ENCODE measurements at places on chromosomes 11 and 22.

- DNase-seq = no peak
Observed at GRCh38 chr11:27487706-27488105, 15.1 kb upstream of the LGR4 start.

DNA sequence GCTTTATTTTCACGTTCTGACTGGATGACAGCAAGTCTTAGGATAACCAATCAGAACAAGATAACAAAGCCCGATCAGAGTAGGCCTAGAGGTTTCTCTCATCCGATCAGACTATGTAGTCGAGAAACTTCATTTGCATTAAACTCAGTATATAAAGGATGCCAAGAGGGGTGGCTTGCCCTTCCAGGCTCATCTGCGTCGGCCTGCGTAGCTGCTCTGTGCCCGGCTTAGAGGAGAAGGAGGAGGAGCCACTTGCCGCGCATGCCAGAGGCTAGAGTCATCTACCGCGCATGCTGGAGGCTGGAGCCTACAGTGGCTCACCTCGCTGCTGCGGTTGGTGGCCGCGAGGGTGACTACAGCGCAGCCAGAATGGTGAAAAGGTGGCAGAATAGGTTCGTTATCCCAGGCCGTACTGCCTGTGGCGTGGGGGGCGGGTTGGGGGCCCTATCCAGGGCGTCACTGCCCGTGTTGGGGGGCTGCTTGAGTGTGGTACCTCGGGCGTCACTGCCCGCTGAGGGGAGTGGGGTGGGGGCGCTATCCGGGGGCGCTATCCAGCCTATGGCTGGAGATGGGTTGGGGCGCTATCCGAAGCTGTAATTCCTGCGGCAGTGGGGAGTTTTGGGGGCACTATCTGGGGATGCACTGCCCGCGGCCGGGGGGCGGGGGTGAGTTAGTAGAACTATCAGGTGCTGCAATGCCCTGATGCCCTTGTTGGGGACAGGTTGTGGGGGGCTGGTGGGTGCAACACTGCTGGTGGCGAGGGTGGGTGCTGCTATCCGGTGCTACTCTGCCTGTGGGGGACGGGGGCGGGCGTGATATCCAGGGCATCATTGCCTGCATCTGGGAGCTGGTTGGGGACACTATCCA is at the start of gene RFPL2:
TSS of gene RFPL2 (minus strand) at position 218 of the 867 bp plus-strand sequence. CDS start 2,622 bp downstream, outside the sequence.
- no peak for DNase-seq

- no peak for DNase-seq
Observed at GRCh38 chr11:78259777-78260487, 71.2 kb downstream of the USP35 start.

GRCh38 chr11:114027391-114027790 is 32.1 kb upstream of the ZBTB16 start:
- no peak for DNase-seq

DNA sequence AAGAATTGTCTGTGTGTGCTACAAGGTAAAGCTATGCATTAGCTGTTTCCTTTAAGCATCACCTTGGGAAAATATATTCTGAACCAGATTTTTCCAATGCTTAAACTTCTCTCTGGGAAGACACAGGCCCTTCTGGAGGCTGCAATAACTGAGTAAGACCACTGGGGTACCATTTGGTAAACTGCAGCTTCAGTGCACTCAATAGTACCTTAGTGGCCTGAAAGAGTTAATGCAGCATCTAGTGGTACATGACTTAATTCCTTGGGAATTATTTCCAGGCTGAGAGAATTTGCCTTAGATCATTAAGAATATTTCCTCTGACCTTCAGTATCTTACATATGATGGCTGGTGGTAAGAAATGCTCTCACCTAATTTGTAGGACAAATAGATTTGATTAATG is 727.4 kb downstream of the DLG2 start:
- DNase-seq = no peak

DNA sequence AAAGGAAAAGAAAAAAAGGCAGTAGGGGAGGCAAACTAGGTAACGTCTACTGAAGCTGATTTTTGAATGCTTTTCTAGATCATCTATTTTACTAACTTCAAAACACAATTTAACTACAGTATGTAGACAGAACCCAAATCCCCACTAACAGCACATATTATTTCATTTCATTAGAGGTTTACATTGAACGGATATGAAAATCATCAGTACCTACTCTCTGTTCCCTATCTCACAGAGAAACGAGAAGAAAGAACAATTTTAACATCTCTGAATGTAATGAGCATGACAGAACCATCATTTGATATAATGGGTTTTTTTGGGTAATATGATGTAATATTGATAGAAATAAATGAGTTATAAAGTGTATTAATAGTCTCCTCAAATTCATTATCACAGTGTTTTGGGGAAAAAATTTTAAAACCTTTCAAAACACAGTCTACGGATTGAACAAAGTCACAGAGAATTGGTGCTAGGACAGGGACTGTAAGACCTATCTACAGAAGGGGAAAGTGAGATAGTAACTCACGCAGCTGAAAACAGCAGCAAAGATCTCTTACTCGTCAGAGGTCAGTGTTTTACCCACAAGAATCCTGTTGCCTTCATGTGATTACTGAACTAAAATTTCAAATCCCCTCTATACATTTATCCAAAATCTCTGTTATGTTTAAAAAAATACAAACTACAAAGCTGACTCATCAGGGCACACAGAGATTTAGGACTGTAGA is 77.3 kb downstream of the ZBTB44 start:
- no peak for DNase-seq

GRCh38 chr22:45934659-45935341 is 42.2 kb downstream of the WNT7B start:
- no peak for DNase-seq

- no peak for DNase-seq
Observed at GRCh38 chr11:58641803-58642581, 19.5 kb downstream of the CNTF start.

DNA sequence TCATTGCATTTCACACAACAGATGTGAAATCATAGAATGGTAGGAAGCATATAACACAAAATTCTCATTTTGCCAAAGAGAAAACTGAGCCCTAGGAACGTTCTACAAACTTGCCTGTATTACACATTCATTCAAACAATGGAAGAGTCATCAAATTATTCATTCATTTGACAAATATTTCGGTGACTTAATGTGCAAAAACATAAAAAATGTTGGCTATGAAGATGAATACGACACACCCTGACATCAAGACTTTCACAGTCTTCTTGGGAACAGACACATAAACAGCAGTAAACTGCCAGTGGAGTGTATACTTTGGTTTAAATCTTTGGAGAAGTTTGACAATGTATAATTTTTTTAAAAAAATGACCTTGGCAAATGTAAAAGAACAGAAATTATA is 20.4 kb upstream of the C11orf87 start:
- DNase-seq = no peak

DNA sequence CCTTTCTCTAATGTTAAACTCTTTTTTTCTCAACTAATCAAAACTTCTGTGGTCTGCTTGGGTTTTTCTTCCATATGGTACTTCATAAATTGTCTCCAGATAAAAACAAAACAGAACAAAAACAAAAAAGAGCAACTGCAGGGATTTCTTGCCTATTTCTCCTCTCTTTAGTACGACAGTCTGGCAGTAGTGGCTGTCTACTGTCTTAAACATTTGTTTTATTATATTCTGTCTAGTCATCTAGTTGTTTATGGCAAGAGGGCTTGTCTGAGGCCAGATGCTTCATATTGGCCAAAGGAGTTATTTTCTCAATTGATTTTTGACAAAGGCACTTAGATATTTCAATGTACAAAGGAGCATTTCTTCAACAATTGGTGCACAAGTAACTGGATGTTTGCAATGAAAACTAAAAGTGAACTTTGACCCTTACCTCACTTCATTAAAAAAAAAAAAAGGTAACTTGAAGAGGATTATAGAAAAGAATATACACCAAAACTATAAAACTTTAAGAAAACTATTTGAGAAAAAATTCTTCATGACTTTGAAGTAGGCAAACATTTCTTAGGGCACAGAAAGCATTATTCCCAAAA is 404.2 kb downstream of the LUZP2 start:
- DNase-seq = no peak

DNA sequence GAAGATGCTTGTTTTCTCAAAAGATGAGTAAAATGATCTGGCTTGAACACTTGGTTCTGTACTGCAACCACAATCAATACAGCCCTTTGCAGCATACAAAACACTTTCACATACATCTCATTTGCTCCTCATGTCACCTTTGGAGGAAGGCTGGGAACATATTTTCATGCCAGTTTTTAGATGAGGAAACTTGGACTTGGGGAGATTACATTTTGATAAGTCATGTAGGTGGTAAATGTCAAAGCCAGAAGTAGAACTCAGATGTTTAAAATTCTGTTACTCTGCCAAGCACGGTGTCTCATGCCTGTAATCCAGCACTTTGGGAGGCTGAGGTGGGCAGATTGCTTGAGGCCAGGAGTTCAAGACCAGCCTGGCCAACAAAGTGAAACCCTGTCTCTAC is 121.8 kb downstream of the MICAL2 start:
- DNase-seq = no peak

DNA sequence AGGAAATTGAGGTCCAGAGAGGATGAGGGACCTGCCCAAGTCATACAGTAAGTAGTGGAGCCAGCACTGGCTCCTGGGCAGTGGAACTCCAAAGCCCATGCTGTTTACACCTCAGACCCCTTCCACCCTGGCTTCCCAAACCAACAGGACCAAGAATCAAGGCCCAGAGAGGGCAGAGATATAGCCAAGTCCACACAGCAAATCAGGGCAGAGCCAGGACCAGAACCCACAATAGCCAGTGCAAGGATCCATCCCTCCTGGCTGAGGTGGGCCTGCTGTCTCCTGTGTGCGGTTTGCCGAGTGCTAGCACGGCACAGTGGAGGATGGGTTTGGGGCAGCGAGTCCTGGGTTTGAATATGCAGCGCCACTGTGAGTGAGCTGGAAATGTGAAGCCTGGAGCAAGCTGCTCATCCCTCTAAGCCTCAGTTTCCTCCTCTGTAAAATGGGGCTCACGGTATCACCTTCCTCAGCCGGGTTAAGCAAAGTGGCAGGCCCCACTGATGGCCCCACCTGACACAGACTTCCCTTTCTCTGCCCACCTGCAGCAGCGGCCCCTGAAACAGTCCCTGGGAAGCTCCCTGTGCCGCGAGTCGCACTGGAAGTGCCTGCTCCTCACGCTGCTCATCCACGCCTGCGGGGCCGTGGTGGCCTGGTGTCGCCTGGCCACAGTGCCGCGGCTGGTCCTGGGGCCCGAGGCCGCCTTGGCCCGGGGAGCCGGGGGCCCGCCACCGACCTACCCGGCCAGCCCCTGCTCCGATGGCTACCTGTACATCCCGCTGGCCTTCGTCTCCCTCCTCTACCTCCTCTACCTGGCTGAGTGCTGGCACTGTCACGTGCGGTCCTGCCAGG is 2.3 kb downstream of the TMEM151A start:
- DNase-seq = no peak

DNA sequence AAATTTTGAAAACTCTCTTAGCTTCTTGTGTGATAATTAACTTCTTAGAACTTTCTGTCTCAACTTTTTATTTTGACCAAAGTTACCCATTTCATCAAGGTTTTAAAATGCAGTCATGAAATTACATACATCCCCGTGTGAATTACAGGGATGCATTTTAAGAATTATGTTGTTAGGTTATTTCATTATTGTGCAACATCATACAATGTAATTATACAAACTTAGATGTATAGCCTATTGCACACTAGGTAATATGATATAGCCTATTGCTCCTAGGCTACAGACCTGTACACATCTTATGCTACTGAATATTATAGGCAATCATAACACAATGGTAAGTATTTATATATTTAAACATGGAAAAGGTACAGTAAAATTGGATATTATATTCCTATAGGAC is 228.1 kb upstream of the C11orf87 start:
- no peak for DNase-seq

DNA sequence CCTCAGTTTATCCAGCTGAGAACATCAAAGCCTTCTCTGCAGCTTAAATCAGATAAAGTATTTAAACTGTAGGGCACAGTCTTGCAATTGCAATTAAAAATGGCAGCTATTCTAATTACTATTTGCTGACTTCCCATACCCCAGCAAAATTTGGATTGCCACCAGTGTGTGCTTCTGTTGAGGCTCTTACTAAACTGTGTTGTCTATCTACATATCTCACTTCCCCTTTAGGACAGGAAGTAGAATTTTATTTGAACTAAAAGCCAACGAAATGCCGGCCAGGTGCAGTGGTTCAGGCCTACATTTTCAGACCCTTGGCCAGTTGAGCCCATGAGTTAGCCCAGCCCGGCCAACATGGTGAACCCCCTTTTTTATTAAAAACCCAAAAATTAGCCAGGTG is 7.1 kb downstream of the SAA4 start:
- DNase-seq = no peak

DNA sequence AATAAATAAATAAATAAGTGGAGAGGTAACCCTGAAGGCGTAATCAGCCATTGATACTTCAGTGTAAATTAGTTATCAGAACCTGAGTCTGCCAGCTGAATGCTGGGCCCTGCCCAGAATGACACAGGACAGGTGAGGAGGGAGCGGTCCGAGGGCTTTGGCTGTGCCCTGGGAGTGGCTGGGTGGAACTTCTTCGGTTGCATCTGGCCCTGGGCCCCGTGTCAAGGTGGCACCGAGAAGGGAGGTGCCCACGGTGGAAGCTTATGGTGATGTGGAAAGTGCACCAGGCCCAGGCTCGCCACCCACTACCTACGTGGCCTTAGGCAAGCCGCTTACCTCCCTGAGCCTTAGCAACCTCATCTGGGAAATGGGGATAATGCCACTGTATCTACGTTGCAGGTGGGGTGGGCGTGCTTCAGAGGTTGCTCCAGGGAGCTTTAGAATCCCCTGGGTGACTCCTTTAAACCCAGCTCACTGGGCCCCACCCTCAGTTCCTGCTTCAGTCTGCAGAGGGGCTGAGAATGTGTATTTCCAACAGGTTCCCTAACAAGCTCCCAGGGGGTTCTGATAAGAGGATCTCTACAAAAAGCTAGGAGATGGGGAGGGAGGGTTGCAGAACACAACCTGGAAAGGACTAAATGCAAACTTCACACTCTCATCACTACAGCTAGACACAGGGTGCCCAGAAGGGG is 38.8 kb downstream of the TXN2 start:
- DNase-seq = no peak

GRCh38 chr11:123258877-123259276 is 63.8 kb upstream of the CLMP start:
- no peak for DNase-seq

GRCh38 chr11:70845591-70846041 is 406.8 kb downstream of the SHANK2 start:
- DNase-seq = no peak

DNA sequence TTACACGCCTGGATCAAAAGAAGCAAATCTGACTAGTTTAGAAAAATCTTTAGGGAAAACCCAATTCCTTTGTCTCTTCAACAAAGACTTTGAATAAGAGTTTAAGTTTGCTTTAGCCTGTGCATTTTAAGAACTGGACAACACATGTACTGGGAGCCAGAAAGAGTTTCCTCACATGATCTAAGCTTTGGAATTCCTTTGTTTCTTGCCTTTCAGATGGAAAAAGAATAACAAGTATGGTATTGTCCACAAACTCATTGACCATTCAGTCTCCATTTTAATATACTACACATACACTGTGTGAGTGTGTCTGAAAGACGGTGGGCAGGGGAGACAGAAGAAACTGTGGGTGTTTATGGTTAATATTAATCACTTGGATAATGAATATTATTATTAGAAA is 205.6 kb downstream of the MAML2 start:
- no peak for DNase-seq
